ENCODE measurements at places on chromosomes 2 and 18.
A peak's percentile ranks its signal among the peaks of the same experiment; 100 is the strongest.

- no peak for DNase-seq
Observed at GRCh38 chr2:46120792-46121555, 176.2 kb upstream of the EPAS1 start.

DNA sequence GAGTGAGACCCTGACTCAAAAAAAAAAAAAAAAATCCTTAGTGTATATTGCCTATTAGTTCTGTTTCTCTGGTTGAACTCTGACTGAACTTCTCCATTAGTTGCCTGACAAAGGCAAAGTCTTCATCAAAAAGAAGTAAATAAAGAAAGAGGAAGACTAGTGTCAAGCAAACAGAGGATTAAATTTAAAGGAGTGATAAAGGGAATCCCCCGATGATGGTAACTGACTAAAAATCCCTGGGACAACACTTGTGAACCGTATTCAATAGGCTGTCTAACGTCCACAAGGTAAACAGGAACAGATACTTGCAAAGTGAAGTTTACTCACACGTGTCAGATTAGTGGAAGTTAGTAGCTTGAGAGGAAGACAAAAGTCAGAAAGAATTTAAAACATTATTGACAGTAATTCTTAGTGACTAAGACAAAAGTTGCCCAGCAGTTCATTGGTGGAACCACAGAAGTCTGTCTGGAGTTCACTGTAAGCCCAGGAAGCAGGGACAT, 26.2 kb upstream of the SPOPL start:
- DNase-seq: no peak

GRCh38 chr18:52060607-52061304, 279.2 kb upstream of the DCC start:
- DNase-seq: no peak

DNA sequence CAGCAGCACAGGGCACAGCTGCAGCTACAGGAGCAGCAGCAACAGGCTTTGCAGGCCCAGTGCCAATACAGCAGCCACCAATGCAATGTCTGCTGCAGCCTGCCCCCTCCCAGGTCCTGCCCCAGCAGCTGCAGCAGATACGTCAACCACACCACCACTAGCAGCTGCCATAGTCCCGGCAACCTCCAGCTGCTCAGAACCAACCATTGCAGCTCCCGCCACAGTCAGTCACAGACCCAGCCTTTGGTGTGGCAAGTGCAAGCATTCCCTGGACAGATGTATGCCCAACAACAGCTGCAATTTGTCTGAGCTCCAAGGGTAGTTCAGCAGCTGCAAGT, 53.3 kb upstream of the TUBA3E start:
- no peak for DNase-seq

DNA sequence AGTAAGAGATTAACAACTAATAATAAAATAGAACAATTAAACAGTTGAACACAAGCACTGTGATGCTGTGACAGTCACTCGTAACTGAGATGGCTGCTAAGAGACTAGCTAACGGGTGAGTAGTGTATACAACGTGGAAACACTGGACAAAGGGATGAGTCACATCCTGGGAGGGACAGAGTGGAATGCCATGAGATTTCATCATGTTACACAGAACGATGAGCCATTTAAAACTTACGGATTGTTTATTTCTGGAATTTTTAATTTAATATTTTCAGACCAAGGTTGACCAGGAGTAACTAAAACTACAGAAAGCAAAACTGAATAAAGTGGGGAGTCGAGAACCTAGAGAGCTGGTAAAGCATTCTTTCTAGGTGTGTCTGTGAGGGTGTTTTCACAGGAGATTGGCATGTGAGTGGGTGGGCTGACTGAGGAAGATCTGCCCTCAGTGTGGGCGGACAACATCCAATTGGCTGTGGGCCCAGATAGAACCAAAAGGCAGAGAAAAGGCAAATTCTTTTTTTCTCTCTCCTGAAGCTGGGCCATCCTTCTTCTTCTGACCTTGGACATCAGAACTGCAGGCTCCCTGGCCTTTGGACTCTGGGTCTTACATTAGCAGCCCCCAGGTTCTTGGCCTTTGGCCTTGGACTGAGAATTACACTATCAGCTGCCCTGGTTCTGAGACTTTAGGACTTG, 14.6 kb downstream of the TMSB10 start:
- DNase-seq: peak; percentile 64

DNA sequence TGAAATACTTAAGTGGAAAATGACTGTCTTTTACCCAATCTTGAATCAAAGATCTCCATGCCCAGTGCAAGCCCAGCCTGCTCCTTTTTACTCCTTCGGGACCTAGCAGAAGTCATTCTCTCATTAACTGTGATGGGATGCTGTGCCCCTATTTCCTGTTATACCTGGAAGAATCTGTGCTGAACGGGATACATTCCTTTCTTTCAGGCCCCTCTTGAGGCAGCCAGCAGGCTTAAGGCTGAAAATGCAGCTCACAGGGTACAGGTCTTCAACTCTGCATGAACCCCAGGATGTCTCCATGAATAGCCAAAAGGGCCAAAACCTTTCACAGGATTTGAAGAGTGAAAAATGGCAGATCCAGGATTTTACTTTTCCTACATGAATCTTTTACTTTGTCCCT, 784.8 kb upstream of the KLHL29 start:
- DNase-seq: no peak

- DNase-seq: no peak
Observed at GRCh38 chr2:47129191-47129706, 25.9 kb downstream of the STPG4 start.

DNA sequence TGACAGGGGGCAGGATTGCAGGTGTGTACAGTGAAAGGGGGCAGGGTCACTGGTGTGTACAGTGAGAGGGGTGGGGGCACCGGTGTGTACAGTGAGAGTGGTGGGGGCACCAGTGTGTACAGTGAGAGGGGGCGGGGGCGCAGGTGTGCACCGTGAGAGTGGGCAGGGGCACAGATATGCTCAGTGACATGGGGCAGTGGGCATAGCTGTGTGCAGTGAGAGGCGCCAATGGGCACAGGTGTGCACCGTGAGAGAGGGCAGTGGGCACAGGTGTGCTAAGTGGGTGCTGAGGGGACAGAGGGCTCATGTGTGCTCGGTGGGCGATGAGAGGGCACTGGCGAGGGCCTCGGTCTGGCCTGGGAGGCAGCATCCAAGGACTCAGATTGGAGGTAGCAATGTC, 63.0 kb downstream of the GREB1 start:
- DNase-seq: no peak

GRCh38 chr18:41128545-41128944, 826.5 kb upstream of the PIK3C3 start:
- DNase-seq: no peak

- no peak for DNase-seq
Observed at GRCh38 chr2:10079870-10080535, at the start of gene CYS1. Gene CYS1 (minus strand): TSS chr2:10080411. CDS start chr2:10080223, 188 bp downstream.

GRCh38 chr18:48732767-48733424, 194.1 kb downstream of the CTIF start:
- no peak for DNase-seq

- no peak for DNase-seq
Observed at GRCh38 chr2:95374451-95374920, 28.0 kb upstream of the FAHD2A start.

- no peak for DNase-seq
Observed at GRCh38 chr2:101842471-101842870, 145.0 kb downstream of the MAP4K4 start.

GRCh38 chr2:133360882-133361281, 207.4 kb downstream of the NCKAP5 start:
- no peak for DNase-seq
